Bronchial epithelial cell (primary cell): ENCODE measurements at places on chromosomes 11 and 22. TPM values are rescaled to one million over a fixed set of nuclear protein-coding genes. Genes with fewer than 3 reads are reported as not detected.

GRCh38 chr11:118895093-118896039, 11.7 kb downstream of the CXCR5 start:
- DNase-seq: no peak

DNA sequence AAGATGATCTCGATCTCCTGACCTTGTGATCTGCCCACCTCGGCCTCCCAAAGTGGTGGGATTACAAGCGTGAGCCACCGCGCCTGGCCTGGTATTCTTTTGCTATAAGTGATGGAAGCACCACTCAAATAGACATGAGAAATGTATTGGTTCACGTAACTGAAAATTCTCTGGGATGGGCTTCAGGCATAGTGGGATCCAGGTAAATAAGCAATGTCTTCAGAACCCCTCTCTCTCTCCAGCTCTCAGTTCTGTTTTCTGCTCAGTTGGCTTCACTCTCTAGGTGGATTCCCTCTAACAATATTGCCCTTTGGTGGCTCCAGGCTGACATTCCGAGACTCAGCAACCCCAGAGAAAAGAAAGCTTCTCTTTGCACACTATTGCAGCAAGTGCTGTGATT, 889 bp upstream of the LHFPL7 start:
- DNase-seq: no peak

DNA sequence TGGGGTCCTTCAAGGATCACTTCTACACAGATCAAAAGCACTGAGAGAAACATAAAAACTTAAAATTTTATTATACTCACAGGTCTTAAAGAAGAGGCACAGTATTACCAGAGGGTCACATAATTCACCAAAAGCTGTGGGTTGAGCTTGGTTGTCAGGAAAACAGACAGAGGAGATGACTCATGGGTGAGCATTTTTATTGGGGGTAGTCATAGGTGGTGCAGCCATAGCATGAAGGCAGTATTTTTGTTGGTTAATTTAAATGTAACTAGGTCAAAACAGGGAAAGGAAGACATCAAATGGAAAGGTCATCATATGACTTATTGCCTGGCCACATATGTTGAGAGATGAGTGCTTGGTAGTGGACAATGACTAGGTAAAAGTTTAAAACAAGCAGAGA, 24.2 kb downstream of the OR5B17 start:
- peak; percentile 95 for DNase-seq

GRCh38 chr11:13007182-13008060, 1.7 kb upstream of the RASSF10 start:
- DNase-seq: no peak

DNA sequence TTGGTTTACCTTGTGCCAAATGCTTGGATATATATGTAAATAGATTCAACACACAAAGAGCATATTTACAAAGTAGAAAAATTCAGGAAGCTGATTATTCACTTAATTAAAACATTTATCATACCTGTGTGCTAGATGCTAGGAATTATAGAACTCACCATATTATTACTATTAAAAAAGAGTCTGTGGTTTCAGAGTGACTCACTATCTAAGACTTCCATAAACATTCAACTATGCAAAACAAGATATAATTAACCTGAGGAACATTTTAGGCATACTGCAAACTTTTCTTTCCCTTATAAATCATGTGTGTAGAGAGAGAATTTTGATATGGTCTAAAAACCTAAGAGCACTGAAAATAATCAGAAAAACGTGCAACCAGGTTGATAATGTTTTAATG, 27.3 kb downstream of the CTSC start:
- peak; percentile 48 for DNase-seq

- no peak for DNase-seq
Measured at GRCh38 chr22:28630177-28630574, 49.5 kb downstream of the TTC28 start.

GRCh38 chr11:32382339-32383049, 52.8 kb downstream of the WT1 start:
- DNase-seq: peak; percentile 6

The RDX gene
- 88.2 and 93.2 TPM in 2 replicates for total RNA-seq

The TSPO gene
- total RNA-seq: 419 and 486 TPM in 2 replicates
